Stimulated activated CD4-positive, alpha-beta T cell treated with anti-CD3 and anti-CD28 coated beads, Interleukin-2, amount 100 ng/mL, for 24 hours (primary cell): ENCODE measurements at places on chromosomes 1 and 21.

DNA sequence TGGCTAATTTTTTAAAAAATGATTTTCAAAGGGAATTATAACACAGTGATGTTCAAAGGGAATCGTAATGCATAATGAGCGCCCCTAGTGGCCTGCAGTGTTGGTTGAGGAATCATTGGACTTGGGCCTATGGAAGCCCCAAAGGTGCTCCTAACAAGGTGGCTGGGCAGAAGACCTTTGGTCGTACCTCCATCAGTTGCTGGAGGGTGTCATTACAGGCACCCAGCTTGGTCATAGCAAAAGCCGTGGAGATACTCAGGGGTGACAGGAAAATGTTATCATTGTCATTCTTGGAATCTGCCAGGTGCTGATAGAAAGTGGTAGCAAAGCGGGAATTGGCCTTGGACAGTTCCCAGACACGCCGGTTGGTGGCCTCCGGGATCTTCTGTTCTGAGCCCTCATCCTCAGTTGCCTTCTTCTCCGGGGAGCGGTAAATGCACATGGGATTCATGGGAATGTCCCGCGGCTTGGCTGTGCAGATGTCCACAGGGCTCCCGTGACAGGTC is 2.7 kb downstream of the SERPINC1 start:
- DNase-seq: peak; percentile 48

- DNase-seq: no peak
These were observed 164.0 kb upstream of the ETV3 start for GRCh38 chr1:157302199-157302497.

DNA sequence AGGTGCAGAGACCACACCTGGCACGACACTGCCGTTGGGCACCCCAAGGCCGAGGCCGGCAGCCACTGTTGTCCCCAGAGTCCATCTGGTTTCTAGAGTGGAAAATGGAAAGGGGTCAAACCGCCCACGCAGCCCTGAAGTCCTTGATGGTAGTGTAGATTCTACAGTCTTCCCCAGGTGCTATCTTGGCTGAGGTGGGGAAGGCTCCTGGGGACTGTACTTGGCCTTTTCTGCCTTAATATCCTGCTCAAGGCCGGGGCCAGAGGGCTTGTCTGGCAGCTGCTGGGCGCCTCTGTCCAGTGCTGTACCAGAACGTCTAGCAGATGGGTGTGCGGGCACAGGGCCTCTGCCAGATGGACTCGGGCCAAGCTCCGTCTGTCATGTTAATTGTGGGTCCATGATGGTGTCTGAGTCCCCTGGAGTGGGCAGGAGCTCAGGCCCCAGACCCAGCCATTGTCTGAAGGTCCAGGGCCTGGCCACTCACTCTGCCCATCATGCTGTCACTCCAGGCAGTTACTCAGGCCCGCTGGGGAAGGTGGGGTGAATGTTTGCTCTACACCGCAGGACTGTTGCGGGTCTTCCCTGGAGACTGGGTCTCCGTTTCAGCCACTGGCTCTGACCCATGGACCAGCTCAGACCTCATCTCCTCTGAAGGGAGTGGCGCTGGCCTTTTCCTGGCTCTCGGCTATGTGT is 161.9 kb upstream of the COL6A1 start:
- peak; percentile 16 for DNase-seq

DNA sequence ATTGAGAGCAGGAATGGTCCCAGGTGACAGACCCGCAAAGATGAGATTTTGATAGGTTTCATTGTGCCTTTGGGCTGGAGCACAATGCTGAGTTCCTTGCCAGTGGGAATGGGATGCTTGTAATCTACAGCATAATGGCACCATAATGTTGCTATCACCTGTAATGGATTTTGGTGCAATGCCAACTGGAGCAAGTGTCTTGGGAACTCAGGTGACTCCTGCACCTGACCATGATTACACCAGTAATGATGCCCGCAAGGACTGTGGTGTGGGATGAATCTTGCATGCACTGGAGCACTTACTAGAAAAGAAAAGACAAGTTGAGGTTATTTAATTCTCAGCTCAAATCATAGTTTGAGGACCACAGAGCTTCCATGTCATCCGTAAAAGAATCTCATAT is 96.7 kb downstream of the PTPRU start:
- no peak for DNase-seq
